Activated CD4-positive, alpha-beta T cell treated with anti-CD3 and anti-CD28 coated beads for 1 hour (primary cell): ENCODE measurements at places on chromosomes 16 and 17.
A peak's percentile ranks its signal among the peaks of the same experiment; 100 is the strongest.

- DNase-seq = no peak
Measured at GRCh38 chr17:49698005-49698404, 9.8 kb downstream of the SLC35B1 start.

DNA sequence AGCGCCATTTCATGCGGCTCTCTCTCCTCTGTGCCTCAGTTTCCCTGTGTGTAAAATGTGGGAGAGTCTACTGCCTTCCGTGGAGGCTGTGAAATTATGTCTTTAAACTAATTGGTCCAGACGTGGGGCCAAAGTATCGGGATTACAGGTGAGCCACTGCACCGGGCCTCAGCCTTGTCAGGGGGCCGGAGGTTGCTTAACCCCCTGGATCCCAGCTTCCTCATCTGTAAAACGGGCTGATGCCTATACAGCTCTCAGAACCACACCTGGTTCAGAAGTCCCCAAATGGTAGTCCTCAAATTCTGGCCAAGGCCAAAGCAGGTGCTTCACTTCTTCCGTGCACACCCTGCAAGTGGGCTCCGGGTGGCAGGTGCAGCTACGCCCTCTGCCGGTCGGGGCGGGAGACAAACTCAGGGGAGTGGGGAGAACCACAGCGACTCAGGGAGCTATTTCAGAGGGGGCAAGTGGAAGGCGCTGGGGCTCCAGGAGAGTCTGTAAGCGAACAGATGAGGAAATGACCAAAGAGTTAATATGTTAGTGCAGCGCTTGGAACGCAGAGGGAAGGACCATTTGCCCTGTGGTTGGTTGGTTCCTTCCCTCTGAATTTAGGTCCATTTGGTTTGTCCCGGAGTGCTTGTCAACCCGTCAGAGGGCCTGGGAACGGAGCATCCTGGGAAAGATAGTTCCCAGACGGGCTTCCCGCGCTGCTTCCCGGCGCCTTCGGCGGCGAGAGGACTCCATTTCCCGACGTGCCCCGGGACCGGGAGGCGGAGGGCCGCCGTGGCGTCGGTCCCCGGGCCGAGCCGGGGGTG, at the start of gene MGRN1:
TSS of gene MGRN1 (plus strand) at position 812 of the 812 bp plus-strand sequence. CDS start 135 bp downstream, outside the sequence.
- DNase-seq = peak; percentile 87

- DNase-seq = no peak
Measured at GRCh38 chr17:51355441-51356410, 95.4 kb downstream of the UTP18 start.

DNA sequence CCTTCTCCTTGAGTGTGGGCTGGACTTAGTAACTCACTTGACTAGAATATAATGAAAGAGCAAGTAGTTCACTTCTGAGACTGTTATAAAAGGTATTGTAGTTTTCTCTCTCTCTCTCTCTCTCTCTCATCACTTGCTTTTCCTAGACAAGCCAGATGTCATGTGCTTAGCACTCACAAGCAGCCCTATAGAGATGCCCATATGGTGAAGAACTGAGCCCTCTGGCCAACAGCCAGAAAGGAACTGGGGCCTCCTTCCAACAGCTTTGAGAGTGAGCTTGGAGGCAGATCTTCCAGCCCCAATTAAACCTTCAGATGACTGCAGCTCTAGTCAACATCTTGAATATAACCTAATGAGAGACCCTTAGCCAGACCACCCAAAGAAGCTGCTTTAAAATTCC, 440.5 kb downstream of the GRIN2A start:
- DNase-seq = no peak

GRCh38 chr16:72939247-72939646, 108.7 kb downstream of the ZFHX3 start:
- DNase-seq = no peak

DNA sequence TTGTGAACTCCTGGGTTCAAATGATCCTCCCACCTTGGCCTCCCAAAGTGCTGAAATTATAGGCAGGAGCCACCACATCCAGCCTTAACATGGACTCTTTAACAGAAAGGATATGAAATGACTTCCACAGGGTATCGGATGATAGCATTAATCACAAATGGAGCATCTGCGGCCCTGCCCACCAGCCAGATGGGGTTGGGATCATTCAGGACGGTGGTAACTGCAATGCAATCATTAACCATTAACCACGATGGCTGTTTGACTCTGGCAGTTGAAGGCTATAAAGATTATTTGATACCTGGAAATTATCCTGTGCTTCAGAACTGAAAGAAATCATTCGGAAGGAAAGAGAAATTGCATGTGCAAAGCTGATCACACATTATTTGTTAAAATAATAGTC, 5.3 kb upstream of the CHST5 start:
- no peak for DNase-seq

DNA sequence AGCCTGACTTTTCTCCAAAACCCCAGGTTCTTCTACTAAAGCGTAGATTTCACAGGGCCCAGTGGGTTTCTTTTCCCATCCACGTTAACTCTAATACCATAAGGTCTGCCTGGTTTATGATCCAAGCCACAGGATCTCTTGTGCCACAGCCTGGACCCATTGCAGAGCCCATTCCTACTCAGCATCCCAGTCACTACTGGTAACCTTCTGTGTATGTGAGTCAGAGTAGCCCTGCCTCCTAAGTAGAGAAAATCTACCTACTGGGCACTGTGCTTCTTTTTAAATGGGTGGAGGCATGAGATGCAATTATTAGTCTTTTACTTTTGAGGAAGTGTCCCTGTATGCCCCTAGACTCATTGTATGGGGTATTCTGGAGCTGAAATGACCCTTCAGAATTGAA, 13.5 kb downstream of the CCL11 start:
- no peak for DNase-seq
